ENCODE measurements at places on chromosomes 7 and 10.
A peak's percentile ranks its signal among the peaks of the same experiment; 100 is the strongest.

DNA sequence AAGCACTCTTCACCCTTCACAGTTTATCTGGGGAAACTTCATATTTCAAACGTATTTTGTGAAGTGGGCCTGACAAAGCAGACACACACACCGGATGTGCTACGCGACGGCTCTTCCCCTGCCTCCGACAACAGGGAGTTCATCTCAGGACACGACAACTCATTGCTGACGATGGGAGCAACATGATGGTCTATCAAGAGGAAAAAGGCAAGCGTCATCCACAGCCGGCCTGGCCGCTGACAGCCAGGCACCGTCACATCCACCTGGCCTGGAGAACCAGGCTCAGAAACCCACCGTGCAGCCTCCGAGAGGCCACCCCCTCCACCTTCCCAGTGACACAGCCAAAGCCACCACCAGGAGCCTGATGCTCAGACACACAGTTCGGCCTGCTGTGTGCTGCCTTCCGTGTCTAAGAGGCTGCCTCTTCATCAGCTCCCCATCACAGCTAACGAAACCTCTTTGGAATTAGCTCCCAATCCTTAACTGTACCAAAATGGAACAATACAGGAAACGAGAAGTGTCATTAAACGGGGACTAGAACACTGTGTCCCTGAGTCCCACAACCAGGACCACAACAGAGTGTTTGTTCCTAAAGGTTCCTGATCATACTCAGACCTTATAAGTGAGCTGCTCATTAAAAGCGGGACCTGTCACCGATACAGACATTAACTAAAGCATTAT lies 76.7 kb downstream of the SFMBT2 start:
- DNase-seq: no peak

- no peak for DNase-seq
Measured at GRCh38 chr7:121160150-121161008, 168.4 kb upstream of the WNT16 start.

GRCh38 chr10:112706577-112706976 lies 243.5 kb upstream of the TCF7L2 start:
- no peak for DNase-seq

DNA sequence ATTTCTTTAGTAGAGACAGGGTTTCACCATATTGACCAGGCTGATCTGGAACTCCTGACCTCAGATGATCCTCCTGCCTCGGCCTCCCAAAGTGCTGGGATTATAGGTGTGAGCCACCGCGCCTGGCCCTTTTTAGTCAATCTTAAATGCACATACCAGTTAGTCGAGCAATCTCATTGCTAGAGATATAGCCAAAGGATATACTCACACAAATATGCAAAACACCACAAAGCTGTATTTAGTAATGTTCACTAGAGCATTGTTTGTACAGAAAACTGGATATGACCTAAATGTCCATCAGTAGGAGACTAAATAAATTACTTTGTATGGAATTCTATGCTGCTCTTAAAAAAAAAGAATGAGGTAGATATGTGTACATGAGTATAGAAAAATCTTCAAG lies 24.5 kb upstream of the IL6 start:
- DNase-seq: peak; percentile 44

GRCh38 chr10:65843203-65843602 lies 1082.6 kb upstream of the LRRTM3 start:
- DNase-seq: no peak

DNA sequence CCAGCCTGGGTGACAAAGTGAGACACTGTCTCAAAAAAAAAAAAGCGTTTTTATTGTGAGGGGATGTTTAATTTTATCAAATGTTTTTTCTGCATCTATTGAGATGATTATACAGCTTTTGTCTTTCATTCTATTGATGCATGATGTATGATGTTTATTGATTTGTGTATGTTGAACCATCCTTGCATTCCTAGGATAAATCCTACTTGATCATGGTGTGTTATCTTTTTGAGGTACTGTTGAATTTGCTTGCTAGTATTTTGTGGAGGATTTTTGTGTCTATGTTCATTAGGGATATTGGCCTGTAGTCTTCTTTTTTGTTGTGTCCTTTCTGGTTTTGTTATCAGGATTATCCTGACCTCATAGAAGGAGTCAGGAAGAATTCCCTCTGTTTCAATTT lies 22.3 kb upstream of the PLA2G12B start:
- no peak for DNase-seq

Measured in fibroblast of lung (primary cell).